ENCODE measurements at places on chromosomes 12 and 14.

DNA sequence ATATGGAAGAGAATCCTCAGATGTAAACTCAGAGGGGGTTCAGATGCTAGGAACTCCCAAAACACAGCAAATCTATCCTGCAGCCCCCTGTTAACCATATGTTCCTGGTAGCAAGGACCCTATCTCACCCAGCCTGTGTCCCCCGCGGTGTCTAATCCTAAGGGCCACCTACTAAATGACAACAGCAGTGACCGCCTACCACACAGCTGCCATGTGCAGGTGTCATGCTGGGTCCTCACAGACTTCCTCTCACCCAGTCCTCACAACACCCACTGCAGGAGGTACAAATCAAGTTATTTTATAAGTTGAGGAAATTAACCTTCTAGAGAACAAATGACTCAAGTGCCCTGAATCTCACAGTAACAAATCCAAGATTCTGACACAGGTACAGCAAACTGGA, 73.9 kb downstream of the ITPK1 start:
- DNase-seq = no peak

DNA sequence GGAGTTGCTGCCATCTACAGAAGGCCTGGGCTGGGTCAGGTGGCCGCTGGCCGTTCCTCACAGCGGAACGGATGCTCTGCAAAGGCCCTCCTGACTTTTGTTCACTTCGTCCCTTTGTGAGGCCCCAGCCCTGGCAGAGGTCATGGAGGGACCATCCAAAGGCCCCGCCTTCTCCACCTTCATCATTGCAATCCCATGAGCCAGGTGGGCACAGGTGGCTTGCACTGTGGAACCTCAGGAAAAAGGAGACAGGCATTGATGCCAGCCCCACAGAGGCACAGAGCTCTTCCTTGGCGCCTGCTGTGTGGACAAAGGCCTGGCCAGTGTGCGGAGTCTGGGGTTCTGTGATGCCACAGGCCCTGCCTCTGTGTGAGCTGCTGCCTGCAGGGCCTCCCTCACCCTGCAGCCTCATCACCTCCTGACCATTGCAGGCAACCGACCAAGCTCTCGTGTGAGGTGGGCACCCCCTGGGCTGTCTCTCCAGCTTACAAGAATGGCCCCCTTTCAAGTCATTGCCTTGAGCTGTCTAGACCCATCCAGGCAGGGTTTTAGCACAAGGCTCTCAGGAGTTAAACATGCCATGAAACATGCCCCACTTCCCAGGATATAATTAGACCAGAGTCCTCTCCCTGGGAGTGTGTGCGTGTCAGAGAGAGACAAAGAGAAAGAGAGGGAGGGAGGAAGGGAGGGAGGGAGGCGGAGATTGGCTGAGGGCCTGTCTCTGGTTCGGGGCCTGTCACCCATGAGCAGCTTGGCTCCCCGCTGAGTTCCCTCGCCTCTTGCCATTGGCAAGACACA, 19.3 kb downstream of the NFKBIA start:
- no peak for DNase-seq

DNA sequence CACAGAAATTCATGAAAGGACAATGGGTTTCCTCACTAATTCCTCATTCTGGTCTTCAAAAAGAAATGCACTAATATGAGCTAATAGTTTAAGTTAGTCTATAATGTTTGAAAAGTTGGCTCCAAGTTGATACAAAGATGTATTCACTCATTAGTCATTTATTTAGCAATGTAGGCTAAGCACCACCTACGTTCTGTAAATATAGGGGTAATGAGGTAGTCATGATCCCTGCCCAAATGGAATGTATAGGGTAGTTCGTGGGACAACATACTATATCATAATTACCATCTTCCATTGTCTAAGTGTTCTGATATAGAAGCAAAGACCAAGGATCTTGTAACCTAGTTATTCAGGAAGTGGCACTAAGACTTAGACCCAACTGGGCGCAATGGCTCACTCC, 86.5 kb downstream of the DIO2 start:
- no peak for DNase-seq

DNA sequence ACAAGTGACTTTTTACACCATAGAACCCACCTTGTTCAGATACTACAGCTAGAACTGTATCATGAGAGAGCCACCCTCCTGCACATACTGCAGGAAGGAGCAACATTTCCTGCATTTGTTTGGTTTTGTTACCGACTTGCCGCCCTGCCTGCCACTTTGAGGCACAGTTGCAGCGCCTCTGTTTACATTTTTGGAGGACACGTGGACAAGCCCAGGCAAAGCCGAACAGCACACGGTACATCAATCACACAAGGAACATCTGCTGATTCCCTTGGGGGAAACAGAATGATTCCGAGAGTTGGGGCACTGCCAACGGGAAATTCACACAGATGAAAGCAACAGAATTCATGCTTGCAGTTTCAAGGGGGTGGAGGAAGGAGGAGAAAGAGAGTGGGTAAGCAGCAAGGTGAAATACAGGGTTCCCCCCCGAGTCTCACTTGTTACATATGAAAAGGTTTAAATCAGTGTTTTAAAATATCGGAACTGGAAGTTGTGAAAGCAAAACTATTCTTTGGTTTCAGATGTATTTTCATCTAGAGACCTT, 110.7 kb downstream of the BTG1 start:
- peak; percentile 86 for DNase-seq

DNA sequence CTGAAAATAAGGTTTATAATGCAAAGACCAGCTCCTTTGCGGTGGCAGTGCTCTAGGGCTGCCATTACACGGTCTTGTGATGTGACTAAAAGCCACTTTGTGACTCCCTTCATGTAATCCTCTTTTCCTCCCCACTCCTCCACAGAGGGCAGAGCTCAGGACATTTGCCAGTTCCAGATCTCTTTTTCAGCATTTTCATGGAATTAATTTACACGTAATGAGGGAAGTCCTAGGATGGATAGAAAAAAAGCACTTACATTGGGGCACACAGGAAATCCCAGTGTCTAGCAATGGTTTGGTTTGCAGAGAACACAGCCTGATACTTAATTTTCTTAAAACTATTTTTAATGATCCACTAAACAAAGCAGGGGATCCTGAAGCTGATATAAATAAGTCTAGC, 17.5 kb upstream of the ATF1 start:
- DNase-seq = no peak

- peak; percentile 36 for DNase-seq
Observed at GRCh38 chr14:70665448-70666360, 24.0 kb downstream of the TTC9 start.

- DNase-seq = no peak
Observed at GRCh38 chr12:15558915-15559528, 230.2 kb downstream of the EPS8 start.

DNA sequence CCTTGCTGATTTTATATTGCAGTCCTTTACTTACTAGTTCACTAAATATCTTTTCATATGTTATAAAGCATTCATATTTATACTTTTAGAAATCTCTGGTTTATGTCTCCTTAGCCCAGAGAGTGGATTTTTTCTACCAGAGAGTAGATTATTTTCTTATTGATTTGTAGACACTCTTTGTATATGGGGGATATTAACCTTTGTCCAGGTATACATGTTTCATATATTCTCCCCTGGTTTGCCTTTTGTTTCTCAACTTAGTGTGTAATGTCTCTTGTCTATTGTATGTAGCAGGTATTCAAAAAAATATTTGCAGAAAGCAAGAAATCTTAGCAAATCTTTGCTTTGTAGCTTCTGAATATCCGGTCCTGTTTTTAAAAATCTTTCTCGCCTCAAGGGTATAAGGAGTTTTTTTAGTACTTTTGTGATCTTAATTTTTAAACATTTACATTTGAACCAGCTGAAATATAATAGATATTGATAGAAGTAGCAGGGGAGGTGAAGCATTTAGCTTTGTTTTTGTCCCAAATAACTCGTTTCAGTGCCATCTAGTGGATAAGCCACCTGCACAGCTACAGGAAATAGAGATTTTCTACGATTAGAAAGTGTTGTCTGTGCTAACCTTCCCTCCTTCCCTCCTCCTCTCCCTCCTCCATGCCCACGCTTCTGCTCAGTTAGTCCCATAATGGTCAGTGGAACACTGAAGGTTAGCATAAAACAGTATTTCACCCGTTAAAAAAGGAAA, 97.0 kb downstream of the PHETA1 start:
- DNase-seq = no peak

- DNase-seq = no peak
Observed at GRCh38 chr12:85725991-85726390, 110.2 kb downstream of the RASSF9 start.

- no peak for DNase-seq
Observed at GRCh38 chr12:115998794-115999478, 278.6 kb downstream of the MED13L start.

GRCh38 chr12:56941299-56942017, 7.2 kb upstream of the SDR9C7 start:
- no peak for DNase-seq

DNA sequence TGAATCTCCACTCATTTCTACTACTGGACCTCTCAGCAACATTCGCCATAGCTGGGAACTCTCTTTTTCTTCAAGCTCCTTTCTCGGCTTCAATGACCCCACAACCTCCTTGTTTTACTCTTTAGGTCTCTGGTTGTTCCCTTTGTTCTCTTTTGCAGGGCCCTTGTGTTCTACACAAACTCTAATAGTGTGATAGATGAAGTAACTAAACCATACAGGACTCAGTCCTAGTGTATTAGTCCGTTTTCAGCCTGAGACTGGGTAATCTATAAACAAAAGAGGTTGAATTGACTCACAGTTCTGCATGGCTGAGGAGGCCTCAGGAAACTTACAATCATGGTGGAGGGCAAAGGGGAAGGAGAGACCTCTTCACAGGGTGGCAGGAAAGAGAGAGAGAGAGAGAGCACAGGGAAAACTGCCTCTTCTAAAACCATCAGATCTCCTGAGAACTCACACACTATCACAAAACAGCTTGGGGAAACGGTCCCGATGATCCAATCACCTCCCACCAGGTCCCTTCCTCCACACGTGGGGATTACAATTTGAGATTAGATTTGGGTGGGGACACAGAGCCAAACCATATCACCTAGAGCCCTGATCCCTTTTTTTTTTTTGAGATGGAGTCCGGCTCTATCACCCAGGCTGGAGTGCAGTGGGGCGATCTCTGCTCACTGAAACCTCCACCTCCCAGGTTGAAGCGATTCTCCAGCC, 32.0 kb upstream of the WNK1 start:
- DNase-seq = no peak

DNA sequence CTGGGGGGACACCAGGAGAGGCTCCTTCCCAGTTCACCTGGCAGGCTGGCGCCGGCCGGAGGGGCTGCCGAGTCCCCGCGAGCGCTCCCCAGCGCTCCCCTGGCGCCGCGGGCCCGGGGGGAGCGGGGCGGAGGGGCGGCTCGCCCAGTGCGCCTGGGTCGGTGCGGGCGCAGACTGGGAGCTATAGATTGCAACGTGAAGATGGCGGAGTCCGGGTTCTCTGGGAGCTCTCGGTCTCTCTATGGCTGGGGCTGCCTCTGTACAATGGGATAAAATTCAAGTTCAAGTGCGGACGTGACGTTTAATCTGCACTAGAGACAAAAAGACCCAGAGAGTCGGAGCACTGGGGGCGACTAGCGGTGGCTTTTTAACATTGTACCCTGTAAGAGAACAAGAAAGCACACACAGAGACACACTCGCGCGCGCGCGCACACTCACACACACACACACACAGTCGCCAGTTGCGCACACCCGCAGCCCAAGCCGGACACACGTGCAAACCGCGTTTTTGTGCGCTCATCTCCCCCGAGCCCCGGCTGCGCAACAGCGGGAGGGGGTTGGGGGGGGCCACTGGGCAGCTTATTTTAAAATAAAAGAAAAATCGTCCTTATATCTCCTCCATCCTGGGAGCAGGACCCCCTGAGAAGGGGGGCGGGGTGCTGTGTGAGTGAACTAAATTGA, at the start of gene BCL11B:
BCL11B (minus strand) TSS at position 247 of the 681 bp plus-strand sequence. CDS start 979 bp downstream, outside the sequence.
- DNase-seq = peak; percentile 95

- no peak for DNase-seq
Observed at GRCh38 chr12:92049403-92049802, 96.2 kb downstream of the BTG1 start.

DNA sequence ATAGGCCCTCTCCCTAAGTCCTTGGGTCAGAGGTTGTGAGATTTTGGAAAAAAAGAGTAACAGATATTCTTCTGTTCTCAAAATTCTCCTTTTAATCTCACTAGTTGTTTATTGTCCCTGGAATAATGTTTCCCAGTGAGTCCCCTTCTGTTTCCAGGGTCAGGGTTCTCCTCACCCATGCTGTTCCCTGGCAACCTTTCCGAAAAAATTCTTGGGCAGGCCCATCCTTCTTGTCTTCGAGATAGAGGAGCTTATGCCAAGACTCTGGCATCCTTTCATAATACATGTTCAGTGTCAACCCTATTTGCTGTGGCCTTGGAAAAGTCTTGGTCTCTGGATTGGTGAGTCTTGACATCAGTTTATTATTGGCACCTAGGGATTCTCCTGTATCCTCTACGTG, 212.4 kb upstream of the FAR2 start:
- no peak for DNase-seq

GRCh38 chr14:35366056-35366451, 38.5 kb downstream of the NFKBIA start:
- DNase-seq = peak; percentile 39

- DNase-seq = no peak
Observed at GRCh38 chr12:132307976-132308852, 21.2 kb downstream of the GALNT9 start.

All from activated naive CD4-positive, alpha-beta T cell treated with anti-CD3 and anti-CD28 coated beads for 36 hours (primary cell).